ENCODE measurements at places on chromosomes 2 and 18.
A peak's percentile ranks its signal among the peaks of the same experiment; 100 is the strongest.

GRCh38 chr2:237779521-237779920 lies 19.1 kb upstream of the RBM44 start:
- DNase-seq = no peak

- no peak for DNase-seq
These were observed 30.4 kb upstream of the RAB6D start for GRCh38 chr2:131394147-131394931.

- no peak for DNase-seq
These were observed 34.2 kb downstream of the ASXL2 start for GRCh38 chr2:25844089-25844488.

- DNase-seq = peak; percentile 78
These were observed 82.1 kb downstream of the TNP1 start for GRCh38 chr2:216777637-216778273.

DNA sequence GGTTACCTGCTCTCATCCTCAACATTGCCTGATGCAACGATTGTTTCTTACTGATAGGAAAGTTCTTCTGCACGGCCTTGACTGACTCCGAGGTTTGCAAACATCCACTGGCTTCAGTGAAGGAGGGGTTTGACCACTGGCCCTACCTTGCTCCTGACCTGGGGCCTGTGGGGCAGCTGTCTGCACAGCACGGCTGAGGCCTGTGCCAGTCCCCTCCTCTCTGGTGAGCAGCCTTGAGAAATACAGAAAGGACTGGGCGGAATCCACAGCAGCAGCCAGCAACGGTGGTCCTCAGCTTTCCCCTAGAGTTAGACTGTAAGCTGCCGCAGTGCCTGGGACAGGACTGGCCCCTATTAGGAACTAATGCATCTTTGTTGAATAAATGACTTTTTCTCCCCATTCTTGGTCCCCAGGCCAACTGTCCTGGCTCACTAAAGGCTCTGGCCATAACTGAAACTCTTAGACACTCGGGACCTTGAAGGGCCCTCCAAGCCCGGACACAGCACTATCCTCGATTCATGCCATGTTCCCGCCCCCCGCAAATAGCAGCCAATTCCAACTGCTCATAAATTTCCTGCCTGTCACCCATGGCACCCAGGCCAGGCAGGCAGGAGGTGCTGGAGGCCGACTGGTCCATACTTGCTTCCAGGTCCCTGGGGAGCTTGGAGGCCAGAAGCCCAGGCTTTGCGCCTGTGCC lies 26.7 kb downstream of the ATOH8 start:
- DNase-seq = no peak

- DNase-seq = no peak
These were observed 31.2 kb upstream of the C1GALT1C1L start for GRCh38 chr2:43707255-43708015.

GRCh38 chr2:235591921-235592320 lies 98.1 kb downstream of the AGAP1 start:
- DNase-seq = no peak

- no peak for DNase-seq
These were observed 2.4 kb upstream of the DSC3 start for GRCh38 chr18:31044926-31045325.

- DNase-seq = no peak
These were observed 268.9 kb downstream of the TDRD15 start for GRCh38 chr2:21392649-21393048.

DNA sequence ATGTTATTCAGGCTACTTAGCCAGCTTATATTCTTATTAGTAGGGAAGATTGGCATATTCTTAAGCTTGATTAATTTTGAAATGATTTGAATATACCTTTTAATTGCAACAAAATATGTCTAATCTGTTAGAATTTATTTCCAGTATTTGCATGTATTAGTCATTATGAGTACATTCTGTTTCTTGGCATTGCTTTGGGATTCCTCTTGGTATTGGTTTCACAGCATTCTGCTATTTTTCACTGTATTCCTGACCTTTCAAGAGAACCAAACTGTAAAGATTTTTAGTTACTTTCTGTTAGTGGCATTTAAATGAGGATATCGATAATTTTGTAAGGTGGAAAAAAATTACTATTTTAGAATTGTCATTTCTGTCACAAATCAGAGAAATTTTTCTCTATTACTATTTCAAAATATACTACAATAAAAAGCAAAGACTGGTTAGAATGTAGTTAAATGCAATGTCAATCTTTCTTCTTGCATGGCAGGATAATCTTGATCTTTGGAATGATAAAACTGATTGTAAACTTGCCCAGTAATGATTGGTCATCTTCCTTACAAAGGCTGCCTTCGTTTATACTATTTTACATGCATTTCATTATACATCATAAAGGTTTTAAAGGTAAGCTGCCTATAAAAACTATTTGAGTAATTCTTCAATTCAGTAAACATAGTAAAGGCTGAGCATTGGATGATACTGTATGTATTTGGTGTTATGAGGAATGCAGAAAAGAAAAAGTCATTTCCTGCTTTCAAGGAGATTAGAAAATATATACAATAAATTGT lies 86.1 kb downstream of the SLC4A10 start:
- no peak for DNase-seq

DNA sequence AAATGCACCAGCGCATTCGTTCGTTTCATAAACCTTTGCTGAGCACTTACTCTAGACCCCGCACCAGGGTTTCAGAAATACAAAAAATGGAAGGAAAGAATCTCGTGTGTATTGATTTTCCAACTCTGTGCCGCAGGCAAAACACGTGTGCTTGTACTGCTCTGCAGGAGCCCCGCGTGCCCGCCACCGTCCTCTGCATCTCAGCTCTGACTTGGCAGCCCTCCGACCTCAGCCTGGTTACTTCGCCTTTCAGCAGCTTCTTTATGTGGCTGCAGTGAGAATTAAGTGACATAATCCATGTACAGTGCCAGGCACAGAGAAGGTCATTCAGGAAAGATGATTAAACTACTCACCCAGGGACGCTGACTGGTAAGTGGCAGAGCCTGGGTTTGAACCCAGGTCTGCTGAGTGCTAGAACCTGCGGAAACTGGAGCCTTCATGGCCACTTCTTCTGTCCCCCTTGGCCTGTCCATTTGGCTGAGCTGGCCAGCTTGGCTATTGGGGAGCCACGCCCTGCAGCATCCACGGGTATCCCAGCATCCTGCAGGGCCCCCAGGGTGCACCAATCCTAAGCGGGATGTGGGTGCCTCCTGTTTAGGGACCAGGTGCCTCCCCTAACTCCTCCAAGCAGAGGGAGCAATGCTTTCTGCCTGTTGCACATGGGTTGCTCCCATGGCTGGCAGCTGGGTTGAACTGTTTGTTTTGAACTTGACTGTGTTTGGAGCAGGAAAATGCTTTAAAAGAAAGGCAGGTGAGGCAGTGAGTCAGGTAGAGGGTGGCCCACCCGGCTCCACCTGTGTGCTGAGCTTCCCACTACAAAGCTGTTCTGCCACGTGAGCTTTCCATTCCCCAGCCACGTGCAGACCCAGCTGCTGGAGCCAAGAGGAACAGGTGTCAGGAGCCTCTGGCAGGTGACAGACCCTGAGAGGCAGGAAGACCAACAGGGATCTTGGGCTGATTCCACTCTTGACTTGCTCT lies 34.3 kb downstream of the INHBB start:
- DNase-seq = no peak

- DNase-seq = no peak
These were observed 69.0 kb downstream of the RBM43 start for GRCh38 chr2:151192681-151193080.

DNA sequence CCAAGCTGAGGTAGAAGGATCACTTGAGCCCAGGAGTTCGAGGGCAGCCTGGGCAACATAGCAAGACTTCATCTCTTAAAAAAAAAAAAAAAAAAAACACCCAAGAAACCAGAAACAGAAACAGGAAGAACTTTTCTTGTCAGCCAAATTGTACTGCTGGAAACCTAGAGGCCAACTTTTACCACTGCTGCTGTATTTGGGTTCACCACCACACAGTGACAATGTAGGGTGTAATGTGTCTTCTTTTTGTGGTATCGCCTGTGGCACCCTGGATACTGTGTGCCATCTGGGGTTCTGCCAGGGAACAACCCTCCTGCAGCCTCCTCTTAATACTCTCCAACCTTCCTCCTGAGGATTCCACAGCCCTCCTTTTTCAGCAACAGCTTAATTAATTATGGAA lies 72.6 kb downstream of the STK39 start:
- DNase-seq = no peak

DNA sequence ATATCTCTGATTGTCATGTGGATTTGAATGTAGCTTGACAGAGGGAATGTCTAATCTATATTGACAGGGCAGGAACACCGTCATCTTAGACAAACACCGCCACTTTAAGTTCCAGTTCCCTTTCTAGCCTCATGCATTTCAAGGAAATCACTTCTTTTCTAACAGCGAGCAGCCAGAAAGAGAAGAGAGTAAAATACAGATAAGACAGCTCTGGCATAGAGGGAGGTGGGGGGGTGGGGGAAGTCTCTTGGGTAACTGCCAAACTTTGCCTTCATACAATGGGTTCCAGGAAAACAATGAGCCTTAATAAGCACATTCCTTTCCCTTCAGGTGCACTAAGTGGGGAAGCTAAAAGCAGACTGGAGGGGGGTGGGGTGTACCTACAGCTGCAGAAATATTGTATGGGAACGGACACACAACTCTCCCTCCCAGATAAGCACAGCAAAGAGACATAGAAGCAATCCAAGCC lies 37.2 kb downstream of the CASP10 start:
- DNase-seq = no peak

DNA sequence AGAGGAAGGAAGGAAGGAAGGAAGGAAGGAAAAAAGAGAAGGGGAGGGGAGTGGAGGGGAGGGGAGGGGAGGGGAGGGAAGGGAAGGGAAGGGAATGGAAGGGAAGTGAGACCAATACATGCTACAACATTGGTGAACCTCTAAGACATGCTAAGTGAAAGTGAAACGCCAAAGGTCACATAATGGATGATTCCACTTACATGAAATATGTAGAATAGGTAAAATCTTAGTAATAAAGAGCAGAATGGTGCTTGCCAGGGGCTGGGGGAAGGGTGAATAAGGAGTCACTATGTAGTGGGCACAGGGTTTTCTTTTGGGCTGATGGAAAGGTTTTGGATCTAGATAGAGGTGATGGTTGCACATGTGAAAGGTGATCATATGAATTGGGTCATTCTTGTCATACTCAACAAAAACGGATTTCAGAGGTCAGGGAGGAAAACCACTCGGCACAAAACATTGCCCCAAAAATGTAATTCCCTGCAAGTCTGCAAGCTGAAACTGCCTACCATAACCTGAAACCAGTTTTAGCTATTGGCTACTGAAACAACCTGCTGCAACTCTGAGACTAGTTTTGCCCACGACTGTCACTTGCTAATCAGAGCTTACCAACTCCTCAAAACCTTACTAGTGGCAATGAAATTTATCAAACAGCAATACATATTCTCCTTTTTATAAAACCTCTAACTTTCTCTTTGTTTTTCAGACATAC lies 59.2 kb downstream of the CCDC141 start:
- peak; percentile 43 for DNase-seq

DNA sequence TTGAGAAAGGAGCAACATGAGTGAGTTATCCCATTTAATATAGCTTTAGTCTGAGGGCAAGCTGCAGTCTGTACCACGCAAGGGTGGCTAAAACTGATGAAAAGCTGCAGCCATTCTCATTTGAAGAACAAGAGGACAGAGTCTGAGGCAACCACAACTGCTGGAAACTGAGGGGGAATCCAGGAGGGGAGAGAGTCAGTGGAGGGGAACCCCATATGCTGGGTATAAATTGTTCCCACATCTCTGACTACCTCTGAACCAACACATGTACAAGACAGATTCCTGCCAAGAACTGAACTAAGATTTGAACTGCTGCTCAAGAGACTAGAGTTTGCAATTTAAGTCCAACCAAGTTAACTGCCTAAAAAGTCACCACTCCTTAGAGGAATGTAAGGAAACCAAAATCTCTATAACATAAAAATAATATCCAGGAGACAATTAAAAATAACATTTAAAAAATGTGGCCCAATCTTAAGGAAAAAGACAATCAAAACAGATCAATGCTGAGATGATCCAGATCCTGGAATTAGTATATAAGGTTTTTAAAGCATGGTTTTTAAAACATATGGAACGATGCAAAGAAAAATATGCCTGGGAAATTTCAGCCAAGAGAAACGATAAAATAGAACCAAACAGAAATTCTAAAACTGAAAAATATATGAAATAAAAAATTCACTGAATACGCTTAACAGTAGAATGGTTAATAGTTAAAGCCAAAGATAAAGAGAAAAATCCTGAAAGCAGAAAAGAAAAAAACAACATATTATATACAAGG lies 11.2 kb downstream of the CWC22 start:
- peak; percentile 48 for DNase-seq

- DNase-seq = no peak
These were observed 308.2 kb downstream of the PIEZO2 start for GRCh38 chr18:10841203-10841602.

GRCh38 chr2:86706220-86706619 lies 13.9 kb upstream of the RMND5A start:
- no peak for DNase-seq

DNA sequence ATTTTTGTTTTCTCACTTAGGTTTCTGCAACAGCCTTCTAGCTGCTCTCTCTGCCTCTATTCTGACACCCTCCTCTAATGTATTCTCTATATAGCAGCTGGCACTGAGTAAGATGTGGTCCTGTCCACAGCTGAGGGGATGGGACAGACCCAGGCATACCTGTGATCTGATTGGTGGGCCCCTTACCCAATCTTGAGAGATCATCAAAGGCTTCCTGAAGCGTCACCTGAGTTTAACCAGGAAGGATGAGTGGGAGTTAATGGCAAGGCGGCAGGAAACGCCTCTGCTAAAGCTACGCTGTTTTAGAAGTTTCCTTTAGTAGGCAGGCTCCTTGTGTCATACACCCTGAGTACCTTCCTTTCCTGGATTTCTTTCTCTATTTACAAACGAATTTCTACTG lies 5.7 kb upstream of the TET3 start:
- DNase-seq = peak; percentile 42

- DNase-seq = peak; percentile 65
These were observed 392.8 kb downstream of the TSN start for GRCh38 chr2:122148128-122148767.

DNA sequence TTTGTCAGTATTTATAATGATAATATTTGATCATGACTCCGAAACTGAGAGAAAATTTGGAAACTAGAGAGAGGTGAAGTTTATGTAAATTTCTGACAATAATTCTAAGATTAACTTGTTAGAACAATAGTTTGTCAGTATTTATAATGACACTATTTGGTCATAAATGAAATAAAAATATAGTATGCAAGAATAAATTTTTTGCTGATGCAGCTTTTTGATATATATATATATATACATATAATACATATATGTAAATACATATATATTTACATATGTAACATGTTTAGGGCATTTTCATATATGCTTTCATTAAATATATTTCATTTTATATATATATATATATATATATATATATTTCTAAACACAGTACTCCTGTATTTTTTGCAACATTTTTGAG lies 1158.1 kb downstream of the LRP1B start:
- no peak for DNase-seq

- DNase-seq = peak; percentile 71
These were observed 3.2 kb downstream of the PIGN start for GRCh38 chr18:62183578-62184195.

GRCh38 chr2:157871415-157871814 lies 4.7 kb downstream of the ACVR1 start:
- no peak for DNase-seq

GRCh38 chr18:57659460-57660102 lies 37.9 kb upstream of the NARS1 start:
- DNase-seq = no peak

- peak; percentile 40 for DNase-seq
These were observed 48.0 kb upstream of the ATP6V1B1 start for GRCh38 chr2:70887550-70888246.
